Stimulated activated CD4-positive, alpha-beta T cell treated with anti-CD3 and anti-CD28 coated beads, TNF-alpha, amount 100 ng/mL, for 48 hours (primary cell): ENCODE measurements at places on chromosomes 6 and 20.

DNA sequence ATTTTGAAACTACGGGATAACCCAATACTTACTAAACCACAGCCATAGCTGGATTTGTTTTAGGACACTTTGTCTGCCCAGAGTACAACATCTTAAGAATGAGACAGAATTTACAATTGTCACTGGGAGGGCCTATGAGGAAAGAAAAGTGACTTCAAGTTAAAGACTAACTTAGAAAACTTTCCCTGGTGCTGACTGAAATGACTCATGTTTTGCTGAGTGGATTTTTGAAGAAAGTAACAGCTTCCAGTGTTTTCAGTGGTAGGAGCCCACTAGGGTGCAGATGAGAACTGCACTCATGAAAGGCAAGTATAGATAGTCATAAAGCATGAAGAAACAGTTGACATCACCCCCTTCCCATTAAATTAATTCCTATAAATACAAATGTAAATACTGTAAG is 988.2 kb upstream of the MAP3K7 start:
- DNase-seq = no peak

DNA sequence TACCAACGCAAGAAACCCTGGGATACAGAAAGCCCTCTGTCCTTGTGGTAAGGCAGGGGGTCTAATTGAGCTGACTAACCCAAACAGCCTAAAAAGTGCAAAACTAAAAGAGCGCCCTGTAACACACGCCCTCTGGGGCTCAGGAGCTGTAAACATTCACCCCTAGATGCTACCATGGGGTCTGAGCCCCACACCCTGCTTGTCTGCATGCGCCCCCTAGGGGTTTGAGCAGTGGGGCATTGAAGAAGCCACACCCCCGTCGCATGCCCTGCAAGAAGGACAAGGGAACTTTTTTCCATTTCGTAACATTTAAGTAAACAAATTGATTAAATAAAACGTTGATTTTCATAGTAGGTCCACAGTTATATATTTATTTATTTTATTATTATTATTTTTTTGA is 616.9 kb upstream of the MAN1A1 start:
- no peak for DNase-seq

DNA sequence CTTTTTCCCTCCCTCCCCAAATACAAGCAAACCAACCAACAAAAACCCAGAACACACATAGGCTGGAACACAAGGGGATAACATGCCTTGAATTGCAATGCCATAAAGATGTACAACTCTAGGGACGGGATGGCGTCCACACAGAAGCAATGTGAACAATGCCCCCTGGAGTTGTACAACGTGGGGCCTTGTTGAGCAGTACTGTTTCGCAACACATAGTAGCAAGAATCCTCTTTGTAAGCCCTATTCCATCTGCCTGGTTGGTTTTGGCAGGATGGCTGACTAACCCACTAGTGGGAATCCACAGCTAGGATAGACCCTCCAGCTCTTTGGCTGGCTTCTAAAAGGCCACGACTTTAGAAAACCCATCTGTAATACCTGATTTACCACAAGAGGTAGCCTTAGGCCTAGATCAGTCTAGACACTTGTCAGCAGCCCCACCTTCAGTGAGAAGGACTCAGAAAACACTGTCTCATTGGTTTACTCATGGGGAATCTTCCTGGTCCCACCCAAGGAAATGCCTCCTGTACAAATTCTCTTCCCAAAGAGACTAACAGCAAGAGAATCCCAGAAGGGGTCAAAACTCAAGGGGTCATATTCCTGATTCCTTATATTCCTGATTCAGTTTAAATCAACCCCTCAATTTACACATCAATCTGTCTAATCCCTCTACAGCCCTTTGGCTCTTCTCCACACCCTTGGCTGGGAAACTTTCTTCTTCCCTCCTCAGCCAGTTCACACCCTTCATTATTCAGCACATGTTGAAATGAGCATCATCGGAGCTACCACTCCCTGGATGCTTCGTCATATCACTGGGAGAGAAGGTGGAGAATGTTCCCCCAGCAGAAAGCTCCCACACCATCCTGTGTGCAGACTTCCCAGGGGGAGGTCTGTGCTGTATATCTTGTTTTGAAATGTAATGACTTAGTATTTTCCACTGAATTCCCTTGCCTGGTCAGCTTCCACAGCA is 622.4 kb upstream of the FLRT3 start:
- no peak for DNase-seq

GRCh38 chr6:39923861-39924260 is 10.4 kb downstream of the MOCS1 start:
- no peak for DNase-seq

DNA sequence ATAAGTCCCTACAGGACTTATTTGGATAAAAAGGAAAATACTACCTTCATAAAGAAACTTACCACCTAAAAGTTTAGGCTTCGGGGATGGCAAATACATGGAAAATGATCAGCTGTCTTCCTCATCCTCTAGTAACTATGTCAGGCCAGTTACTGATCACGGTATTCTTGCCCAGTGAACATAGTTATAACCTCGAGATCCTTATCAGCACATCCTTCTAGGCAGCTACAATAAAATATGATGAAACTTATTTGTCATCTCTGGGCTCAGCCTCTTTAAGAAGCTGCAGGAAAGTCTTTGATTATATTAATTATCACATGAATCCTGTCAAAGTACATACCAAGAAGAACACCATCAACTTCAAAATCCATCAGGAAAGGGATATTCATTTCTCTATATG is 41.8 kb downstream of the SF3B5 start:
- no peak for DNase-seq

GRCh38 chr6:25239059-25239458 is 40.1 kb upstream of the CARMIL1 start:
- no peak for DNase-seq

GRCh38 chr6:39684790-39685488 is 40.3 kb downstream of the KIF6 start:
- DNase-seq = no peak

- DNase-seq = no peak
These were observed 447.9 kb upstream of the OPRM1 start for GRCh38 chr6:153591159-153591558.

- DNase-seq = no peak
These were observed 291.8 kb downstream of the LRFN2 start for GRCh38 chr6:40295251-40295950.

DNA sequence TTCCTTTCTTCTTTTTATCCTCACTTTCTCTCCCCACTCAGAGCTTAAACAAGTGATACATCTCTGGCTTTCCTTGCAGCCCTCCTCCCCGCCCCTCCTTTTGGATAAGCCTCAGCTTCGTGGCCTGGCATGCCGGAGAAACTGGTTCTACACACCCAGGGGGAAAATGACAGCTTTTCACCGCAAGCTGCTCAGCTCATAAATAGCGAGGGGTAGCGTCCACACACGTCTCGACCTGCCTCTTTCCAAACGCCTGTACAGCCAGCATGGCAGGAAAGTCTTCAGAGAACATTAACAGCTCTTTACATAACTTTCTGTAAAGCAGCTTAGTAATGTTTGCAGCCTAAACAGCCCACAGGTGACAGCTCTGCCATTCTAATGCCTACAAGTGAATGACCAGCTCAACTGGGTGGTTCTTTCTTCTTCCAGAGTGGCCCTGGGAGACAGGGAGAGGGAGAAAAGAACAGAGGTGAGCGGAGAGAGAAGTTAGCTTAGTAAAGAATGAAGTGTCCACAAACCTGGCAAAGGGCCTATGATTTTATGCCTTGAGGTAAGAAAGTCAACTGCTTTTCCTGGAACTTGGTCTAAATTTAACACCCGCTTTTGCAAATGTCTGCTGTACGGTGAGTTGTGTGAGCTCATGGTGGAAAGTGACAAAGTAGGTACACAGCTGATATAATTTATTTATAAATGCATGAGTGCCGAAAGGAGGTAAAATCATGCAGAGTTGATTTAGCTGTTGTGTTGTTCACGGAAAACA is 251.5 kb downstream of the TFAP2A start:
- no peak for DNase-seq

DNA sequence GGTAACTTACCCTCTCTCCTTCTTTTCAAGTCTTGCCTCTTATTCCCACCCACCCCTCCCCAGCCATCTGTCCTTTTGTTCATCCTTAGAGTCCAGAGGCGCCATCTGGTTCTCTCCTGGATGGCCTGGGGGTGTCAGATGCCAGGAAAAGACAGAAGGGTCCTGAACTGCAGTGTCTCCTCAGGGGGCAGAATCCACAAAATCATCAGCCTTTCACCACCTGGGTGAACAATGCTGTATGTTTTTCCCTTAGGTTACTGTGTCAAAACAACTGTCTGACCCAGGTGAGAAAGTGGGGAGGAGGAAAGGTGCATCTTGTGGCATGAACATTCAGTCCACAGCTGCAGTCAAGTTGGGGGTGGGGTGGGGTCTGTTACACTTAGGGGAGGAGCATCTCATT is 47.9 kb upstream of the FYN start:
- DNase-seq = no peak

GRCh38 chr6:157230910-157231309 is 92.4 kb downstream of the TMEM242 start:
- no peak for DNase-seq

GRCh38 chr6:132130626-132131298 is 179.6 kb upstream of the CCN2 start:
- no peak for DNase-seq

- DNase-seq = no peak
These were observed 5.5 kb upstream of the ABCF1 start for GRCh38 chr6:30565772-30566171.

GRCh38 chr6:131027326-131027725 is 35.7 kb downstream of the EPB41L2 start:
- DNase-seq = no peak

GRCh38 chr20:59273739-59274357 is 26.6 kb upstream of the EDN3 start:
- DNase-seq = no peak

GRCh38 chr6:18280084-18280483 is 15.8 kb upstream of the DEK start:
- no peak for DNase-seq

DNA sequence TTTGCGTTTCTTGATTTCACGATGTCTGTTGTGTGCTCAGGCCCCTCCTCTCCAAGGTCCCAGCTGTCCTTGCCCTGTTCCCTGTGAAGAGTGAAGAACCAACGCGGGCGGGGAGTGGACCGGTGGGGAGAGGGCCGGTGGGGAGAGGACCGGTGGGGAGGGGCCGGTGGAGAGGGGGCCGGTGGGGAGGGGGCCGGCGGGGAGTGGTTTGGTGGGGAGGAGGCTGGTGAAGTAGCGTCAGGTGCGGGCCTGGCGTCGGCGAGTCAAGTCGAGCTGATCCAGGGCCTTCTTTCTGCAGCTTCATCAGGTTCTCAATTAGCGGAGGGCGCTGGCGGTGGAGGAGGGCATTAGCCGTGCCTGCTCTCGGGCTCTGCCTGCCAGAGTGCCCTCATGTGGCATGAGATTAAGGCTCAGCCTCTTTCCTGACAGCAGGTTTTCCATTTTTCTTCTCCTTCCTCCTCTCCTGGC is 21.2 kb upstream of the BHLHE23 start:
- no peak for DNase-seq

DNA sequence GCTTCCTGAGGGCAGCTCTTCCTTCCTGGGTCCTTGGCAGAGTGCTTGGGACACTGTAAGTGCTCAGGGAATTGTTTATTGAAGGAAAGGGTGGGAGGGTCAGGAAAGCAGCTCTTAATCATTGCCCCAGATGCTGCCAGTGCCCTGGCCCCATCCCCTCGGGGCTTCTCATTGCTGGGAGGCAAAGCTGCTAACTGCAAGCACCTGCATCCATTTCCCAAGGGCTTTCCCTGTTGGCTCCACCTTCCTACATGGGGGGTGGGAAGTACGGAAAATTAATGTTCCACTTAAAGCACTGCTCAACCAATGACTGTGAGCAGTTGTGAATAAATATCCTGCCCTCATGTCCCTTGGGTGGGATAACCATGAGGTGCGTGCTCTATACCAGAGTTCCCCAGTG is 56.4 kb downstream of the NDUFAF5 start:
- no peak for DNase-seq

DNA sequence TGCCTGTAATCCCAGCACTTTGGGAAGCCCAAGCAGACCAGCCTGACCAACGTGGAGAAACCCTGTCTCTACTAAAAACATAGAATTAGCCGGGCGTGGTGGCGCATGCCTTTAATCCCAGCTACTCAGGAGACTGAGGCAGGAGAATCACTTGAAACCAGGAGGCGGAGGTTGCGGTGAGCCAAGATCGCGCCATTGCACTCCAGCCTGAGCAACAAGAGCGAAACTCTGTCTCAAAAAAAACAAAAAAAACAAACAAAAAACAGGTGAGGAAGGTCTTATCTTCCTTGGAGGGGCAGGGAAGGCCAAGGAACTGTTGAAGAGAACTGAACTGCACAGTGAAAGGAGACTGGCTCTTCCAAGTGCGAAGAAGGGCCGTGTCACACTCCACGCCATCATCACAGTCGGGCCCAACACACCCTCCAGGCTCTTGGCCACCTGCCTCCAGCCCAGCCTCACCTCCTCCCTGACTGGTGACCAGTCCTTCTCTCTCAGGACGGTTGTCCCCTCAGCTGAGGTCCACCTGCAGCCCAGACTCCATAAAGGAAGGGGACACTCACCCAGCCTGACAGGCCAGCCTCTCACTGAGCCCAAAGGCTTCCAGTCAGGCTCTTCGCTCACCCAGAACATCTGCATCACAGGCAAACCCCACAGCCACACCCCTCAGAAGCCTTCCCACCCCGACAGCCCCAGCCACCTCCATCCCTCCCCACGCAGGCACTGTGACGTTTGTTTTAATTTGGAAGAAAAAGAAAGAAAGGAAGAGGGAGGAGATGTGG is 4.1 kb downstream of the ZC3H12D start:
- no peak for DNase-seq

DNA sequence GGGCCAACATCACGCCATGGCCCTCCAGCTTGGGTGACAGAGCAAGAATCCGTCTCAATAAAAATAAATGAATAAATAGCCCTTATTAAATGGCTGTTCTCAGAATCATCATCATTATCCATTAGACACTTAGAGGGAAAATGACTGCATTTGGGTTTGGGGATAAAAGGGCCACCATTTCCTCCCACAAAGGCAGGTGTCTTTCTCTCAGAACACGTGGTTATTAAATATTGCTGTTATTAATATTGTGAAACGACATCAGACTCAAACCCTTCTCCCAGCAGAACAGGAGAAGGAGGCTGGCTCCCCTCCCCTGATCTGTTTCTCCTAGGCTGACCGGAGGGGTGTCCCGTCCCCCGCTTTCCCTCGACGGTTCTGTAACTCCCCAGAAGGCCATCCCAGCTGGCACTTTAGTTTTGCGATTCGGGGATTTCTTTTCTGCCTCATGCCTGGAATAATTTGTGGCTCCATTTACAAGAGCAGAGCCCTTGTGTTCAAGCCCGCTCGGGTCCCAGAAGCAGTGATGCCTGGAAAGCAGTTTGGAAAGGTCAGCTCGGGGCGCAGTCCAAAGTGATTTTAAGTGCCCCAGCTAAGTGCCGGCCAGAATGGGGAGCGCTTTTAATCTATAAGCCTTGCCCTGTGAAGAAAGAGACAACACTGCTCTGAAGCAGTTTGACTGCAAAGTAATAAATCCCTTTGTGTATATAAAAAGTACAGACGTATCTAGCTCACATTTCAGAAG is 41.9 kb downstream of the EYA2 start:
- no peak for DNase-seq
